ENCODE measurements at places on chromosomes 7 and 10.

GRCh38 chr10:71072131-71072822 is 140.1 kb upstream of the UNC5B start:
- no peak for DNase-seq

GRCh38 chr10:120253131-120253530 is 203.9 kb upstream of the PLPP4 start:
- no peak for DNase-seq

DNA sequence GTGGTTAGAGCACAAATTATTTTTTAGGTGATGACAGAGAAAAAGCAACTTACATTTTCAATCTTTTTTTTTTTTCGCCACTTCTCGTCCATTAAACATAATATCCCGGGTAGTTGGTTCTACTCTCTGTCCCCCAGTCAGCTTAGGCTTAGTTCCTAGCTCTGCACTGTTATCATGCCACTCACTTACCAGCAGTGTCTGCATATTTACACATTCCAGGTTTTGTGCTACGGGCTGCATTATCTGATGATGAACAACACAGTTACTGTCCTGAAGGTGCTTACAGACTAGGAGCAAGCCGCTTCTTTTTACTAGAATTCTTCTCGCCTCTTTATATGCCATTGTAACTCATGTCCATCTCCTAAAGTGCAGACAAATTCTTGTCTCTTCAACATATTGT is 121.8 kb upstream of the NPVF start:
- DNase-seq = no peak

GRCh38 chr7:101702362-101702850 is 73.3 kb upstream of the MYL10 start:
- no peak for DNase-seq

All from NCI-H1930 (cell line).